ENCODE measurements at places on chromosomes 3 and 15.

GRCh38 chr3:129560911-129561594 is 18.1 kb downstream of the H1-8 start:
- DNase-seq: no peak

DNA sequence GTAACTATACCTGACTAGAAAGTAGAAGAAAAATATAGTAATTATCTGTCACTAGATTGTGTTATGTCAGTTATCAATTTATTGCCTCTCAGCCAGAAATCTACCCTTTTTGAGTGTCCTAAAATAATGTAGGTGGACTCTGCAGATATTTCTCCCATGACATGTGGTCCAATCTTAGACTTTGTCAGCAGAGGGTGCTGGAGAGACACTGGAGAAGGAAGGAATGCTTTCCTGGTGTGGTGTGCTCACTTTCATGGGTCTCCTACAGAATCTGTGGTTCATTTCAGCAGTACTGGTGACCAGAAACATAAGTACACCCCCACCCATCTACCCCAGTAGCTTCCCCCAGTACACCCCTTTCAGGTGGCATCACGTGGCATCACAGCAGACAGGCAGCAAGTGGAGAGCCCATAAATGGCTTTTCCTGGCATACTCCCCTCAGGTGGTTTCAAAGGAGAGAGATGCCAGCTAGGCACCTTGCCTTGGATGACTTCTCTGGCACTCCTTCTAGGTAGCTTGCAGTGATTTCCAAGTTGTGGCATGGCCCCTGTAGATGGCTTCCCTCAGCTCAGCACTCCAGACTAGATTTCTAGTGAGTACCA is 114.7 kb downstream of the GADL1 start:
- no peak for DNase-seq

GRCh38 chr15:62099094-62099601 is 32.4 kb downstream of the C2CD4A start:
- DNase-seq: no peak

- DNase-seq: no peak
These were observed 320.4 kb upstream of the PROK2 start for GRCh38 chr3:72105306-72105705.

- DNase-seq: no peak
These were observed 59.8 kb downstream of the CHSY1 start for GRCh38 chr15:101192081-101192480.

- DNase-seq: no peak
These were observed 1121.2 kb downstream of the NSUN3 start for GRCh38 chr3:95184038-95184437.

GRCh38 chr3:72338082-72338941 is 509.9 kb downstream of the SHQ1 start:
- no peak for DNase-seq

- no peak for DNase-seq
These were observed 137.8 kb downstream of the ALCAM start for GRCh38 chr3:105504440-105504951.

DNA sequence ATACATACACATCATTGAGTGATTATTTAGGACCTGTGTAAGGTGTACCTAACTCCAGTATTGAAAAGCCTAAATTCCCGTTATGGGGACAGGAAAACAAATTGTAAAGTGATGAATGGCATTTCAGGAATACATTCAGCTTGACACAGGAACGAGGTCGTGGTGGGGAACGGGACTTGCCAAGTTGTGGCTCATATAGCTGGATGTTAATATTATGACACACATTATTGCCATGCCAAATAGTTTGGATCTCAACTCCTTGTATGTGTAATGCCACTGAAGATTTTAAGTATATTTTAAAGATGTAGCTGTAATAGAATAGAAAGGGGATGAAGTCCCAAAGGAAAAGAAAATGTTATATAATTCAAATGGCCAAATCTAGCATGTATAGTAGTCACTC is 227.2 kb upstream of the GOLIM4 start:
- no peak for DNase-seq

DNA sequence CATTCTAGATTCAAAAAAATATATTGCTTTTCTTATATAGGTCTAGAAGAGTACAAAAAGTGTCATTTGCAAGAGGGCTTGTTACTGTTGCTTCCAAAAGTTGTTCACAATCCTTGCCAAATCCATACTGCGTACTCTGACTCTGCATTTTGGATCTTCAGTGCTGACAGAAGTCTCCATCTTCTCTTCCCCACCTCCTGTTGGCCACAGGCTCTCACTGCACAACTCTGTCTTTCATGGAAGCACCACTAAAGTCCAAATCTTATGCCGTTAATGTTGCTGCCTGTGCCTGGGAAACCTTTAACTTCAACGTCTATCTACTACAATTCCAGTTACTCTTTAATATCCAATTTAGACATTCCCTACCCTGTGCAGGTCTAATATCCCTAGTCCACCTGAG is 419.9 kb downstream of the NR2F2 start:
- no peak for DNase-seq

DNA sequence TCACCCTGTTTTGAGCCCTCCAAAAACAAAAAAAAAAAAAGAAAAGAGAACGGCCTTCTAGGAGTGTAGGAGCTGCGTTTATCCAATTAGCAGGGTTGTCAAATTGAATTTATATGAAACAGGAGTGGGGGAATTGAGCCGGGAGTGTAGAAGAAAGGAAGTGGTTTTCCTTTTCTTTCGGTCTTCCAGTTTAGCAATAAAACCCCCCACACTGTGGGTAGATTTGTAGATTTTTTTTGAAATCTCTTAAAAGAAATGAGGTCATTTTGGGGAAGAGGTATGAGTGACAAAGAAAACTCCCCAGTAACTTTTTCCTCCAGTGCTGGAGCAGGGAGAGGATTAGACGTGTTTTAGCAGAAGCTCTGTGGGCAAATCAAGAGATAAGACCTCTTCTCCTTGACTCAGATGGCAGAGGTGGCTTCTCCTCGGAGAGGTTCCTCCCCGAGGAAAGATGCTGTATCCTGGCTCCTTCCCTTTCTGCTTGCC is 30.8 kb downstream of the BOC start:
- DNase-seq: no peak

DNA sequence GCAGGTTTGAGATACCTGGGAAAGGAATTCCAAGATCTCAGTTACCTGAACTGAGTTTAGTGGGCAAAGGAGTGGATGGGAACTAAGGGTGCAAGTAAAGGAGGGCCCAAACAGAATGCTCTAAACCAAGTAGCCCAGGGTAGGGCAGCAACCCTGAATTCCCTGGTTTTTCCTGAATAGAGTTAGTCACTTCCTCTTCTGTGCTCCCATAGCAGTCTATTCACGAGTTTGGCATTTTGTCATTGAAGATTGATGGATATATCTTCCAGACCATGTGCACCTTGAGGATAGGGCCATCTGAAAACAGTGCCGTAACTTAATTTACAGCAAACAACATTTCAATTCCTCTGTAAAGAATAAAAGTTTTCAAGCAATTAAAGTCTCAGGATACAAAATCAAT is 18.5 kb upstream of the PTX3 start:
- DNase-seq: no peak

- DNase-seq: no peak
These were observed 2.5 kb upstream of the SLC38A3 start for GRCh38 chr3:50202353-50203112.

DNA sequence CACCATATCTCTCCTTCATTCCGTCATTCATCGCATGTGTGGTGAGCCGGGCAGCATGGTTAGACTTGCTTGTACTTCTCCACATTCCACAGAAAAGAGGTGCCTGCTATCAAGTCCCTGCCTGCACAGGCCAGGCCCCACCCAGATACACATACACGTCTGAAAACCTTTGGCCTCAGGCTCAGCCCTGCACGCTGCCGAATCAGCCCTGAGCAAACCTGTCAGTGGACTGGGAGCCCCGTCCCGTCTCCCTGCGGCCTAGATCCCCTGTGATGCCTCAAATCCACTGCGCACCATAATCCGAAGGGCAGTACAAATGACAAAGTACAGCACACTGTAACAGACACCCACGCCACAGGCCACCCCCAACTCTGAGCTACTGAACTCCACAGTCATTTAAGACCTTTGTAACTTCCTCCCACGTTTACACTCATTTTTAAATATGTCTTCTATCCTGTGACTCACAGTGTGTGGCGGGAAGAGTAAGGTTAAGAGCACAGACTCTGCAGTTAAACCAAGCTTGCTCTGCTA is 67.1 kb downstream of the MB21D2 start:
- no peak for DNase-seq

DNA sequence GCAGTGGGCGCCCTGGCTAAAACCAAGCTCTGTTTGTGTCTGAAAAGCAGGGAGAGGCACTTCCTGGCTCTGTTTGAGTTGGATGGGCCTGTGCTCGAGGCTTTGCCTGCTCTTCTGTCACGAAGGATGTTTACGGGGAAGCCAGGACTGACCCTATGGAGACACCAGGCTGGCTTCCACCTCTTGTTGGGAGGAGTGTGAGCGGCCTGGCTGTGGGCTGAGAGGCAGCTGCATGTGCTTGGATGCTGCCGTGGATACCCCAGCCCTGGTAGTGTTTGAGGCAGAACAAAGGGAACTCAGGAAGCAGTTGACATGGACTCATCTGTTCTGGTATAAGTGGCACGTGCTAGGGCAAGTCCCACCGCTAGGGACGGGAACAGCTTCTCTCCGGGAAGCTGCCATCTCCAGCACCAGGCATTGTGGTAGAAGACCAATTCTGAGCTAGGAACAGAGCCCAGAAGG is 17.6 kb upstream of the SLC41A3 start:
- no peak for DNase-seq

- no peak for DNase-seq
These were observed 55.9 kb downstream of the CGNL1 start for GRCh38 chr15:57432141-57432741.

DNA sequence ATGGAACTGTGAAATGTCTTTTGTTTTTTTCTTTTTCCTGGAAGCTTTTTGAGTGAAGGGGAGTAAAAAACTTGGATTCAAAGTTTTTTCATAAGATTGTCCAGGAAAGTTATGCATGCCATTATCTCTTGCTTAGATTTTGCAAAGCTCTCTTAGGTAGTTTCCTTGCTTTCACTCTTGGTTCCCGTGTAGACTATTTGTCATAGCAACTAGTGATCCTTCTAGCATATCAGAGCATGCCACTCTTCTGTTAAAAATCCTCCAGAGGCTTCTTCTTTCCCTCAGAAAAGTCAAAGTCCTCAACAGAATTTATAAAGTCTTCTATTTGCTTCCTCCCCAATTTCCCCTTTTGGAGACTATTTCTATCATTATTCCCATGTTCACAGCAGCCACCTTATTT is 21.1 kb downstream of the GTF2E1 start:
- DNase-seq: no peak

GRCh38 chr15:29056839-29057450 is 171.2 kb downstream of the APBA2 start:
- DNase-seq: no peak

GRCh38 chr15:25987638-25988037 is 124.5 kb upstream of the ATP10A start:
- no peak for DNase-seq

GRCh38 chr15:83794209-83794608 is 140.3 kb downstream of the ADAMTSL3 start:
- no peak for DNase-seq

GRCh38 chr15:72698938-72699337 is 12.9 kb downstream of the BBS4 start:
- no peak for DNase-seq

DNA sequence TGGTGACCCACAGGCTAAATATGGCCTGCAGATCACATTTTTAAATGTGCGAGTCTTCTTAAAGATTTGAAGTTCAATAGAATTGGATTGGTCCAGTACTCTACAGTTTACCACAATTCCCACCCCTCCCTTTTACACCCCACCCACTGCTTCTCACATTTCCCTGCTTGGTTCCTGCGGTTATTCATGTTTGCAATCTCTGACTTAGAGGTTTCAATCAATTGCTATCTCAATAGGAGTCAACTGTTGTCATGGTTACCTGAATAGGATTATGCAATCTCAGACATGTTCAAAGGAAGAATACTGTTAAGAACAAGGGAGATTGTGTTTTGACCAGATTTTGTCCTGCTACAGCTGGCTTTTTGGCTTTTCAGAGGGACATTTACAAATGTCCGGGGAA is 4.9 kb upstream of the C3orf49 start:
- DNase-seq: no peak

DNA sequence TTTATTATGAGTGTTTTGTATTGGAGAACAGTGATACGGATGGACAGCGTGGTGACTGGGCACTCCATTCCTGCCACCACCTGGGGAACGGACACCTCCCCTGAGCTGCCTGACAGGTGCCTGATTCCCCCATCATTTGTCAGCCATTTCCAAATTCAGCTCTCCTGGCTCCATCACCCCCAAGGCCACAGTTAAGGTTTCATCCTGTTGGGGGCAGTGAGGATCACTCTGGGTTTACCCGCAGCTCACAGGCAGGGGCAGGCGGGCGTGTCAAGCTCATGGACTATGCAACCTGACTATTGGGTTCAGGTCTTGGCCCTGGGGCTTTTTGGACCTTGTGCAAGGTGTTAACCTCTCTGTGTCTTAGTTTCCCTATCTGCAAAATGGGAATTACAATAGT is 76.3 kb downstream of the RAB11A start:
- DNase-seq: no peak

- peak; percentile 14 for DNase-seq
These were observed 5.1 kb downstream of the MAGEL2 start for GRCh38 chr15:23642413-23643044.

DNA sequence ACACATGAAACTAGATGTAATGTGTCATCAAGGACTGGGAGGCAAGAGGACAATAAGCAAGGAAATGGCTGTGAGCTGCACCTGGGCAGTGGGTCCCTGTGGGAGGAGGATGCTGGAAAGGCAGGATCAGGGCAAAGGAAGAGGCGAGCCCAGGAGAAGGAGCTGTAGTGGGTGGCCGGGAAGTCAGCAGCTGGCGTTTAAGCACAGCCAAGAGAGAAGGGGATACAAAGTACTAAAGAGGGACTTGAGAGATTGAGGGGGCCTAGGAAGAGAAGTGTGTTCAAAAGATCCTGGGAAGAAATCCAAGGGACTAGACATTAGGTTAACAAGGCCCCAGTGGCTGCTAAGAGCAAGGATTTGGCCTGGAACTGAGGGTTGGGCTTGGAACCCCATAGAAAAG is 188.5 kb upstream of the SLC24A5 start:
- DNase-seq: no peak
